SIG-M5 (cell line): ENCODE measurements at places on chromosomes 1 and 21.

GRCh38 chr1:19602486-19602885 lies 41.6 kb upstream of the NBL1 start:
- no peak for DNase-seq

DNA sequence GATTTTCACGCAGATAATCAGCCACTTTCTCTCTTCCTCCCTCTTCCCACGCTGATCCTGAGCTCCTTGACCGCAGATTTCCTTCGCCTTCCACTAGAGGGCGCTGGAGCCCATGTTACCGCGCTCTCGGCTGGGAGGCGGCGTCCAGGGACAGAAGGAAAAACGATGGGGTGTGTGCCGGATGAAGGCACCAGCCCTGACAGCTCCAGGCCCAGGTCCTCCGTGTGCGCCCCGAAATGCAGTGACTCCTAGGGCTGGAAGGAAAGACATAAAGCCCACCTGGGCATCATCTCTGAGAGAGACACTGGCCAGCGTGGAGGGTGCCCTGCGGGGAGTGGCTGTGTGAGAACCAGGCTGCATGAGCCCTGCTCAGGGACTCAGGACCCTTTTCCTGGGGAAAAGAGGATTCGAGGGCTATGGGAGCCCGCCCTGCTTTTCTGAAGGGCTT lies 44.9 kb upstream of the CYP2J2 start:
- DNase-seq: no peak

- DNase-seq: no peak
These were observed 59.4 kb upstream of the FMOD start for GRCh38 chr1:203410182-203410900.

- DNase-seq: no peak
These were observed 184.3 kb upstream of the CACYBP start for GRCh38 chr1:174815474-174815908.

DNA sequence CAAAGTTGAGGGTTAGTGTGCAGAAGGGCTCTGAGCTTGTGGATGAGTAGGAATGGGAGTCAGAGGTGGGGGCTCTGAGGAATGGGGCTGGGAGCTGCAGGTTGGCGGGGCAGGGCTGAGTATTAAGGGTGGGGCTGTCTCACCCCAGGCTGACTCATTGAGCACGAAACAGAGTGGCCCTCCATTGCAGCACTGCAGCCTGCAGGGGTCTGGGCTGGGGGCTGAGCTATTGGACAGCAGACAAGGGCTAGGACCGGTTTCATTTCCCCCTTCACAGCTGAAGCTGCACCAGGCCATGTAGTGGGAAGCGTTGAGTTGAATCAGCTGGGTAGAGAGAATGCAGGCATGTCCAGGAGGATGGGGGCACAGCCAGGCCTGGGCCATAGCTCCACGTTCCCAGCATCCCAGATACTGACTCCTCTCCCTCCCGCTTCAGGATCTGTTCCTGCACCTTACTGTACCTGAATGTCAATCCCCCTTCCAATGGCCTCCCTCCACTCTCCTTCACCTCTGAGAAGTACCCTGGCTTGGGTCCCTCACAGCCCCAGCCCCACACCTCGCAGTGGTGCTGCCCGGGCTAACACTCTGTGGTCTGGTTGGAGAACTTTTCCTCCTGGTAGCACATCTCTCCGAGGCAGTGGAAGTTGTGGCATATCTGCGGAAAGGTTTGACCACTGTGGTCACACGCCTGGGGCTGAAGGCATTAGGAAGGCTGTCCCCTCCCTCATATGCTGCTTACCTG lies 4.4 kb upstream of the INPP5B start:
- no peak for DNase-seq

- no peak for DNase-seq
These were observed 8.9 kb downstream of the MTF1 start for GRCh38 chr1:37850352-37850955.

GRCh38 chr1:229323885-229324553 lies 18.8 kb downstream of the CCSAP start:
- DNase-seq: no peak

GRCh38 chr1:168945870-168946269 lies 160.6 kb upstream of the ATP1B1 start:
- DNase-seq: no peak

- no peak for DNase-seq
These were observed 26.1 kb downstream of the RGS21 start for GRCh38 chr1:192342842-192343241.

GRCh38 chr1:103509250-103509649 lies 16.2 kb upstream of the RNPC3 start:
- DNase-seq: no peak

DNA sequence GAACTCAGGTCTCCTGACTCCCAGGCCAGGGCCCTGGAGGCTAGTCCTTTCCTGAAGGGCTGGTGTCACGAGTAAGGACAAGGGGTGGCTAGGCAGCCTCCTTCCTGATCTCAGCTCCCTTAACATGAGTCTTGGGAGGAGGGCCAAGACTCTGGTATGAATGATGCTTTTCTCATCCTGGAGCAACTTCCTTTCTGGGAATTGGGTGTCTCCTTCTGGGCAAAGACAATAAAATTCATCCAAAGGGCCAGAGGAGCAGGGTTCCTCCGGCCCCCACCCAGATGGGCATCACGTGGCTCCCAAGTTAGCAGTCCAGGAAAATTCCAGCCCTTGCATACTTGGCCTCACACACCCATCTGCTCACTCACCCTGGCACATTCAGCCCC lies at the start of gene FAM167B:
TSS of gene FAM167B (plus strand) at position 335 of the 386 bp plus-strand sequence. CDS start 200 bp downstream, outside the sequence.
- DNase-seq: no peak

DNA sequence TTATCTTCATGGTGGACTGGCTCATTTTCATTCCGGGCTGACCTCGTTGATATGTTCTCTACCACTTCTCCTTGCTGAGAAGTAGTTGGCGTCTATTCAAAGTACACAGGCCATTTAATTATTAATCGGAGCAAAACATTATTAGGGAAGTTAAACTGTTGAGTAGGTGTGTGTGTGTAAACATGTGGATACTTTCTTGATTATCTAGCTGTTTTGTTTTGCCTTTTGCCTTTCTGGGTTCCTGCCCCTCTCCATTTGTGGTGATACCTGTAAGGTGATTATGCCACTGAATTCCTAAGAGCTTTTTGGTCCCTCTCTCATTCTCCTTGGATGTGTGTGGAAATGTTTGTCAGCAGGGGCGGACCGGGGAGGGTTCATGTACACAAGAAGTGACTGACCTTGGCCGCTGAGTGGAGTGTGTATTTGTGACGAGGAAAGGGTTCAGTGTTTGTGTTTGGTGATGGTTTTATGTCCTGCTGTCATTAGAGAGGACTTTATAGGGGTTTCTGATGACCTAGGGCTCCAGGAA lies 56.6 kb upstream of the PPP2R5A start:
- no peak for DNase-seq

DNA sequence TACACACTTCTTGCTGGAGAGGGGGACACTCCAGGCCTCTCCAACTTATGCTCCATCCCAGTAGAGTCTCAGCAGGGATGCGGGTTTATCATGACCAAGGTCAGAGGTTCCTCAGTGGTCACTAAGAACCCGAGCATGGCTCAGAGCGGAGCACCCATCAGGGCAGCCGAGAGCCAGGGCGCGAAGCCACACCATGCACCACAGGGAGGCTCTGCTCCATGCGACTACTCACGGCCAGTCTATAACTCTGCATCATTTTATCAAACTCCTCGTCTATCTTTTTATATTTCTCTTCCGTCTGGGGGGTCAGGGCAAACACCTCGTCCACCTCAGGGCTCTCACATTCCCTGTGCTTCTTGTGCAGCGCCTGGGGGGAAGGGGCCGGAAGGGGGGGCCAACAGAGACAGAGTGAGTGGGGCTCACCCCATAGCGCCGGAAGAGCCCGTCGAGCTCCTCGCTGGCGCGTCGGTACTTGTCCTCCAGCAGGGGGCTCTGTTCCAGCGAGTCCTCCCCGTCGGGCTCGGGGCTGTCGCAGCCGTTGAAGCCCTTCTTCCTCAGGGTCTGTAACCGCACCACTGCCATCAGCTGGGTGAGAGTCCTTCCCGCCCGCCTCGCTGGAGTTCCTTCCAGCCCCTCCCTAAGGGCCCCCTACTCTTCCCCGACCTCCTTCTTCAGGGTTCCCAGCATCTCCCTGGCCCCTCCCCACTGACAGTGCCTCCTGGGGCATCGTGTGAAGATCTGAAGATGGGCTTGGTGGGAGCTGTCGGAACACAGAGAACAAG lies 20.0 kb downstream of the MEF2D start:
- no peak for DNase-seq

DNA sequence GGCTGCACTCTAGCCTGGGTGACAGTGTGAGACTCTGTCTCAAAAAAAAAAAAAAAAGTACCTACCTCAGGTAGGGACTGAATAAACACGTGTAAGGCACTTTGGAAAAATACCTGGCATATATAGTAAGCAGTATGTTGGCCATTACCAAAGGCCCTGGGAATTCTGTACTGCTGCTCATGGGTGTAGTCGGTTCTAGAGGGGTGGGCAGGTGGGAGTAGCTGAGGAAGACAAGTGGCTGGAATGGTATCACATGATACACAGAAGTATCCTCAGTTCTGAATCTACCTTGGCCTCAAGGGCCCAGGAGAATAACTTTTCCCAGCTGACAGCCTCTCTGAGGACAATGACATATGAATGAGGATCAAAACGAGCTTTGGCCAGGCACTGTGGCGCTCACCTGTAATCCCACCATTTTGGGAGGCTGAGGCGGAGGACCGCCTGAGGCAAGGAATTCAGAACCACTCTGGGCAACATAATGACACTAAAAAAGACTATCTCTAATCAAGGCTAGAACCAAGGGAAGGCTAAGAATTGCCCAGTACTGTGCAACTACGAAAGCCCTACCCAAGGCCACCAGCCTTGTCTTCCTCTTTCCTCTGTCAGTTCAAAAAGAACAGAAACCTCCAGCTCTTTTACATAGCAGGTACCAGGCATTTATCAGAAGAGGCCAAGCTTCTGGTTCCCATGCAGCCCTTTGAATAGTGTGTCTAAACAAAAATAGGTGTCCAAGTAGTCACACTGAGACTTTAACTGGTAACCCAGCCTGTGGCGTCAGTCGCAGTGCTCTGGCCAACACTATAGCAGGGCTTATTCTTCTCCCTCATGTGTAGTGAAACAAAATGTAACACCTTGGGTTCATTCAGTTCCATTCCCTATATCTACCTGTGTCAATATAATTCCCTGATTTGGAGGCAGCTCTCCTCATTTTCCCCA lies 10.2 kb downstream of the MMACHC start:
- DNase-seq: no peak

DNA sequence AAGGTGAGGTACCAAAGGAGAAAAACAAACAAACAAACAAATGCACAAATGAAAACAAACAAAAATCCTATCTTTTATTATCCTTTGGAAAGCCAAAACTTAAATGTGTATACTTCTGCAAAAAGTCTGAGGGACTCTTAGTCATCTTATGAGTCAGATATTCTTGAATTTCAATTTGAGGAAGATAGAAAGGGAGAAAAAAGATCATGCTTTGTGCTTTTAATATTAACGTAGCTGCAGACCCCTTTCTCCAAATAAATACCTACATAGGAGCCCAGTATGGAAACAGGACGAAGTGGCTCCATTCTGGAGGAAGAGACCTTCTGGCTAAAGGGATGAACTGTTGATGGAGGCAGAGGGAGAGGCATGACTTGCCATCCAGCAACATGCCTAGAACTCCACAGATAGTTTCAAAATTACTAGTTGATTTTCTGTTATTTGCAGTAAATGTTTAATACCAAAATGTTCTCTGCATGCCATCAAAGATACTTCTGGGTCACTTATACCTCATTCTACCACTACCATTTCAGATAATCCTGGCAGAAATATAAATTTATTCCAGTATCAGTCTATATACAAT lies 25.4 kb downstream of the NUP210L start:
- no peak for DNase-seq

DNA sequence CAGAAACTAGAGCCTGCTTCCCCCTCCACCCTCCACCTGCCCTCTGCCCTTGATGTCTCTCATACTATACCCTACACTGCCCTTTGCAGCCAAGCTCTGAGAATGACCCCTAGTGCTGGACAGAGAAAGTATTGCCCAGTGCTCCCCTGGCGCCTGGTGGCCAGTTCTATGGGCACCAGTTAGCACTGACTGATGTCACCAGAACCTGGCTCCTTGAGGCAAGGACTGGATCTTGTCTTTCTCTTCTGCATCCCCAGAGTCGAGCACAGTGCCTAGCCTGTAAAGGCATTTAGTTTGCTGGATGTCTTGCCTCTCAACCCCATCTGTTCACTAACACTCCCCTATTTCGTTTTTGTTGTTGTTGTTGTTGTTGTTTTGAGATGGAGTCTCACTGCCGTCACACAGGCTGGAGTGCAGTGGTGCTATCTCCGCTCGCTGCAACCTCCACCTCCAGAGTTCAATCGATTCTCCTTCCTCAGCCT lies 5.9 kb downstream of the PHLDA3 start:
- no peak for DNase-seq

- no peak for DNase-seq
These were observed 568.4 kb downstream of the PLA2G4A start for GRCh38 chr1:187396929-187397796.

GRCh38 chr1:183910845-183911244 lies 105.9 kb downstream of the RGL1 start:
- no peak for DNase-seq

DNA sequence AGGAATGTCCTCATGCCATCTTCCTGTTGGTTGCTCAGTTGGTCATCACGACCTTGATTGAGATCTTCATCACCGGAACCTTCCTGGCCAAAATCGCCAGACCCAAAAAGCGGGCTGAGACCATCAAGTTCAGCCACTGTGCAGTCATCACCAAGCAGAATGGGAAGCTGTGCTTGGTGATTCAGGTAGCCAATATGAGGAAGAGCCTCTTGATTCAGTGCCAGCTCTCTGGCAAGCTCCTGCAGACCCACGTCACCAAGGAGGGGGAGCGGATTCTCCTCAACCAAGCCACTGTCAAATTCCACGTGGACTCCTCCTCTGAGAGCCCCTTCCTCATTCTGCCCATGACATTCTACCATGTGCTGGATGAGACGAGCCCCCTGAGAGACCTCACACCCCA lies 42.9 kb downstream of the KCNJ15 start:
- no peak for DNase-seq

DNA sequence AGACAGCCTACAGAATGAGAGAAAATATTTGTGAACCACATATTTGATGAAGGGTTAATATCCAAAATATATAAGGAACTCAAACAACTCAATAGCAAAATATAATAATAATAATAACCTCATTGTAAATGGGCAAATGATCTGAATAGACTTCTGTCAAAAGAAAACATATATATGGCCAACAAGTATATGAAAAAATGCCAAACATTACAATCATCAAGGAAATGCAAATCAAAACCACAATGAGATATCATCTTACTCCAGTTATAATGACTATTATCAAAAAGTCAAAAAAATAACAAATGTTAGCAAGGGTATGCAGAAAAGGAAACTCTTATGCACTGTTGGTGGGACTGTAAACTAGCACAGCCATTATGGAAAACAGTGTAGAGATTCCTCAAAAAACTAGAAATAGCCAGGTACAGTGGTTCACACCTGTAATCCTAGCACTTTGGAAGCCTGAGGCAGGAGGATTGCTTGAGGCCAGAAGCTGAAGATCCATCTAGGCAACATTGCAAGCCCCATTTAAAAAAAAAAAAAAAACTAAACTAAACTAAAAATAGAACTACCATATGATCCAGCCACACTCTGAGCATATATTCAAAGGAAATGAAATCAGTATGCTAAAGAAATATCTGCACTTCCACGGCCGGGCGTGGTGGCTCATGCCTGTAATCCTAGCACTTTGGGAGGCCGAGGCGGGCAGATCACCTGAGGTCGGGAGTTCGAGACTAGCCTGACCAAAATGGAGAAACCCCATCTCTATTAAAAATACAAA lies 17.3 kb upstream of the TRIM67 start:
- DNase-seq: no peak

- DNase-seq: no peak
These were observed 239.3 kb downstream of the NRIP1 start for GRCh38 chr21:14825514-14825974.
